Gastrocnemius medialis (tissue), 4 donors: ENCODE measurements at places on chromosomes 12 and 14.

DNA sequence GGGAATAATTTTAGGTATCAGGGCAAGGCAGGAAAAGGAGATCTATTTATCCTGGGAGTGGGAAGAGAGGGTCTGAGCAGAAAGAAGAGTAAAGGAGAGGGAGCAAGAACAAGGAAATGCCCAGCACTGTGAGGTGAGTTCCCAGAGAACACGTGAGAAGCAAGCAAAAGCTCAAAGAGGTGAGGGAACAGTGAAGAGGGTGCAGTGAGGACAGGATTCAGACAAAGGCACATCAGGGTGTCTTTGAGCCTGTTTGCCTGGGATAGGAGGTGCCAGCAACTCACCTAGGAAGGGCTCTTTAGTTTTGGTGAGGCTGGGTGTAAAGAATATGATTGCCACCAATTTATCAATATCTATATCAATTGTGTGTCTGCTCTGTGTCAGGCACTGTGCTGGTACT is 88.9 kb upstream of the NRXN3 start:
- no peak for DNase-seq

GRCh38 chr12:117030187-117030900 is 68.9 kb downstream of the TESC start:
- no peak for DNase-seq

DNA sequence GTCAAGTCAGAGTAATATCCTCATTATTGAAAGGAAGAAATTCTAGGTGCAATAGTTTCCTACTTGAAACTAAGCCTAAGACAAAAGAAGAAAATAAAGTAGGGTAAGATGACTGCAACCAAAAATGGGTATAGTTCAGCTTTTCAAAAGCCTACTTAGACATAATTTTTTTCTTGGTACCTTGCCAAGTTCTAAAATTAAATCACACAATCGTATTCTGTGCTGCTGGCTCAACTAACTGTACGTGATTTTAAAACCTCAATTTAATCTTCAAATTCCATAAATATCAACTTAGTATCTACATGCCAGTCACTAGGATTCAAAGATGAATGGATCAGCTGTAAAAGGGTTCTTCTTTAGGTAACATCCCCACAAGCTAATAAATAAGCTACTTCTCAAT is 56.9 kb downstream of the SCAF11 start:
- no peak for DNase-seq

- DNase-seq, result no peak
Measured at GRCh38 chr12:5166976-5167375, 123.3 kb downstream of the KCNA5 start.

DNA sequence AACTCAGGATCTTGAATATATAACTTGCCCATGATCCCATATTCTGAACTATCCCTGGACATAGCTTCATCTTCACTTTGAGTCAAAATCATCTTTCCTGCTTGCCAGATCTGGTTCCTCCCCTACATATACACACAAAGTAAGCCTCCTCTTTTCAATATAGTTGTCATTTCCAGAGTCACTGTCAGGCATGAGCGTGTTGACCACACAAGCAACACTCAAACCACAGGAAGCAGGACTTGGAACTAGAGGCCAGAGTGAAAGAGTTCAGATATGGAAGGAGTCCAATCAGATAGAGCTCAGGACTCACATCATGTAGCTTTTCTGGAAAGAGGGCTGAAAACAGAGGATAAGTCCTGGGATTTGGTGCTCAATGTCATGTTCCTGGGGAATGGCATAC is 1140.6 kb downstream of the BCL11B start:
- DNase-seq, result no peak

DNA sequence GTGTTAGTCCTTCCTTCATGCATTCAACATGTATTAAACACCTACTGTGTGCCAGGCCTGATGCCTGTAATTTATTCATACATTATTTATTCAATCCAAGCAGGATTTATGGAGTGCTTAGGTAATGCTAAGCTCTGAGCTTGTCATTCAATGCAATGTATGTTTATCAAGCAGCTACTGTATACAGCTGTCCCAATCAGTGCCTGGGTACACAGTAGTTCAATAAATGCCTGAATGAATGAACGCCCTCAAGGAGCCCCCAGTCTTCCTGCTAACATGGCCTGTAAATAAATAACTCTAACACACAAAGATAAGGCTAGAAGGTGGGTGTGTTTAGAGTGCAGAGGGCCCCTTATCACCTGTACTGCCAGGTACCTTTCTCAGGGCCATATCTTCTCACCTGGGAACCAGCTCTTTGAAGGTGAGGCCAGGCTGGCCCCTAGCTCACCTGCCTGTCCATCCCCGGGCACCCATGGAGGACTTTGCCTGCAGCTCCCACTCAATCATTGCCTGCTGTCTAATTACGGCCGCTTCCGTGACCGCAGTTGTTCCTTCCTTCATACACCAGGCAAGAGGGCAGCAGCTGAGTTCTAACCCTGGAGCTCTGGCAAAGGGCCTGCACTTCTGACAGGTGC is 20.0 kb upstream of the KDM2B start:
- no peak for DNase-seq

- no peak for DNase-seq
Measured at GRCh38 chr14:102838501-102838900, 61.3 kb downstream of the TRAF3 start.

DNA sequence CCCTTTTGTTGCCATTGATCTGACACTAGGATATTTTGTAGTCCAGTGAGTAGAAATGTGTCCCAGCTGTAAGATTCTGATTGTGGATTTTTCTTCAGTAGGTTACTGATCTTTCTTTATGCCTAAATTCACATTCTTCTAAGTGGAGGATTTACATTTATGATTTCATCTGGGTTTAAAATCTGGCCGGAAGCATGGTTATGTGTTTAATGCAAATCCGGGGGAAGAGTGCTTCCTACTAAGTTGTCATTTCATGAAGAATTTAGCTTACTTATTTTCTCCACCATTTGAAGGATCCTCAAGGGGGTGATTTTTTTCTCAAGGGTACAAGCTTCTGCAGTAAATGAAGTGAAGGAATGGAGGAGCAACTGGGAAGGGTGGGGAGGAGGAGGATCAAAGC is 96.7 kb downstream of the TMTC2 start:
- DNase-seq, result no peak

DNA sequence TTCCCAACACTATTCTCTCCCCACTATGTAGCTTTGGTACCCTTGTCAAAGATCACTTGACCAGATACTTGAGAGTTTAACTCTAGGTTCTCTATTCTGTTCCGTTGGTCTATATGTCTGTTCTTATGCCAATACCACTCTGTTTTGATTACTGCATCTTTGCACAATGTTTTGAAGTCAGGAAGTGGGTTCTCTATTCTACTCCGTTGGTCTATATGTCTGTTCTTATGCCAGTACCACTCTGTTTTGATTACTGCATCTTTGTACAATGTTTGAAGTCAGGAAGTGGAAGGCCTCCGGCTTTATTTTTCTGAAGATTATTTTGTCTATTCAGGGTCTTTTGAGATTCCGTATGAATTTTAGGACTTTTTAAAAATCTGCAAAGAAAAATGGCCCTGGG is 2.7 kb upstream of the NDUFA12 start:
- DNase-seq, result no peak

- no peak for DNase-seq
Measured at GRCh38 chr14:98169170-98169587, 1102.8 kb downstream of the BCL11B start.

GRCh38 chr14:64788706-64789105 is 84.5 kb downstream of the PLEKHG3 start:
- DNase-seq, result peak; percentile 62
